B cell (primary cell): ENCODE measurements at places on chromosomes 16 and 17. TPM values are rescaled to one million over a fixed set of nuclear protein-coding genes. Genes with fewer than 3 reads are reported as not detected.

DNA sequence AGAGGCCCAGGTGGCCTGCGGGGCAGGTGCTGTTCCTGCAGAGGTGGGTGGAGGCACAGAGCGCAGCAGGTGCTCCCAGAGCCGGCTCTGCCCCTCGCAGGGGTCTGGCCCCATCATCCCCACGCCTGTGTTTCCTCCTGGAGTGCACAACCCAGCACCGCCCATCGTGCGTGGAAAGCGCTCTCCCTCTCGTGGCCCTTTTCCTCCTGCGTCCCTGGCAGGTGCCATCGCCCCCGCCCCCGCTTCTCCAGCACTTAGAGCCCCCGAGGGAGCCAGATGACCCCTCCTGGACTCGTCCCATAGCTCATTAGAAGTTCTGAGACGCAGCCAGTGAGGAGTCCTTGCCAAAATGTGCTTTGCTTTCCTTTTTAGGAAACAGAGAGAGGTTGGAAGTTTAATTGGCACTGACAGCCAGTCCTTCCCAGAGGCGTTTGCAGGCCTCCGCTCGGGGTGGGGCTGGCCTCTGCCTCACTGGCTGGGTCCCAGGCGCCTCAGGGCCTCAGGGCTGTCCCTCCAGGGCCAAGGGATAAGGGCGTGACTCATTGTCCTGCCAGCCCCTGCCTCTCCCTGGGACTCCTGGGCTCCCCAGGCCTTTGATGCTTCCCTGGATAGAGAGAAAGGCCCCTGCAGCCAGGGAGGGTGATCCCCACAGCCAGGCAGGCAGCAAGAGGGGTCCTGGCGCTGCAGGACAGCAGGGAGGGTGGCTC, 32.2 kb upstream of the CHMP6 start:
- no peaks in the 10 kb centered on the region for H3K27me3 ChIP-seq
- DNase-seq: no peak
- H3K27ac ChIP-seq: no peak overlapping the region
- no peak overlapping the region for H3K4me3 ChIP-seq
- no peaks in the 10 kb centered on the region for H3K36me3 ChIP-seq

The CA5A gene
- polyA plus RNA-seq: not detected in 2 replicates

DNA sequence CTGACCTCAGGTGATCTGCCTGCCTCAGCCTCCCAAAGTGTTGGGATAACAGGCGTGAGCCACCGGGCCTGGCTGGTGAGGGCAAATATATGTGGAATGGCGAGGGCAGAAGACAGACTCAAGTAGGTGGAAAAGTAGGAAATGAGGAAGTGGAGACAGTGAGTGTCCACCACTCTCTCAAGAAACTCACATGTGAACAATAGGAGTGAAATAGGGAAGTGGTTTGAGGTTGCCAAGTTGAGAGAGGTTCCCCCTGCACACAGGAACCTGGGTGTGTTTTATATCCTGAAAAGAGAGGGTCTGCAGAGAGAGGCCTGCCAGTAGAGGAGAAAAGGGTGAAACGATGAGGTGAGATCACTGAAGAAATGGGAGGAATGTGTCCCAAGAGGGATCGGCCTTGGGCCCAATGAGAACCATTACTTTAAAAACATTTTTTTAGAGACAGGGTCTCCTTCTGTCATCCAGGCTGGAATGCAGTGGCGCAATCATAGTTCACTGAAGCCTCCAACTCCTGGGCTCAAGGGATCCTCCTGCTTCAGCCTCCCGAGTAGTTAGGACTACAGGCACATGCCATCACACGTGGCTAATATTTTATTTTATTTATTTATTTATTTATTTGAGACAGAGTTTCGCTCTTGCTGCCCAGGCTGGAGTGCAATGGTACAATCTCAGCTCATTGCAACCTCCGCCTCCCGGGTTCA, 17.1 kb upstream of the CORO1A start:
- H3K27me3 ChIP-seq: no peaks in the 10 kb centered on the region
- no peaks in the 10 kb centered on the region for H3K36me3 ChIP-seq
- H3K4me3 ChIP-seq: peak overlapping the region; percentile 0
- H3K27ac ChIP-seq: peak overlapping the region; percentile 18
- peak; percentile 80 for DNase-seq

- DNase-seq: no peak
- H3K4me1 ChIP-seq: peaks cover 14% of the 10 kb centered on the region
- no peak overlapping the region for H3K27ac ChIP-seq
- no peak overlapping the region for H3K4me3 ChIP-seq
- no peaks in the 10 kb centered on the region for H3K36me3 ChIP-seq
Observed at GRCh38 chr17:48552466-48553189, 7.7 kb upstream of the HOXB2 start.

- H3K4me3 ChIP-seq: peak overlapping the region; percentile 94
- peaks cover 32% of the 10 kb centered on the region for H3K4me1 ChIP-seq
- no peaks in the 10 kb centered on the region for H3K27me3 ChIP-seq
- H3K36me3 ChIP-seq: peaks cover 4% of the 10 kb centered on the region
Observed at GRCh38 chr17:75778861-75779249, 5.8 kb upstream of the UNK start.

The NPIPA5 gene
- polyA plus RNA-seq: 5.2 and 21.0 TPM in 2 replicates

- H3K27ac ChIP-seq: peak overlapping the region; percentile 86
- H3K36me3 ChIP-seq: peaks cover 27% of the 10 kb centered on the region
- H3K4me3 ChIP-seq: peak overlapping the region; percentile 80
- no peaks in the 10 kb centered on the region for H3K27me3 ChIP-seq
- no peak for DNase-seq
Observed at GRCh38 chr16:2204416-2205103, 694 bp upstream of the MLST8 start.

DNA sequence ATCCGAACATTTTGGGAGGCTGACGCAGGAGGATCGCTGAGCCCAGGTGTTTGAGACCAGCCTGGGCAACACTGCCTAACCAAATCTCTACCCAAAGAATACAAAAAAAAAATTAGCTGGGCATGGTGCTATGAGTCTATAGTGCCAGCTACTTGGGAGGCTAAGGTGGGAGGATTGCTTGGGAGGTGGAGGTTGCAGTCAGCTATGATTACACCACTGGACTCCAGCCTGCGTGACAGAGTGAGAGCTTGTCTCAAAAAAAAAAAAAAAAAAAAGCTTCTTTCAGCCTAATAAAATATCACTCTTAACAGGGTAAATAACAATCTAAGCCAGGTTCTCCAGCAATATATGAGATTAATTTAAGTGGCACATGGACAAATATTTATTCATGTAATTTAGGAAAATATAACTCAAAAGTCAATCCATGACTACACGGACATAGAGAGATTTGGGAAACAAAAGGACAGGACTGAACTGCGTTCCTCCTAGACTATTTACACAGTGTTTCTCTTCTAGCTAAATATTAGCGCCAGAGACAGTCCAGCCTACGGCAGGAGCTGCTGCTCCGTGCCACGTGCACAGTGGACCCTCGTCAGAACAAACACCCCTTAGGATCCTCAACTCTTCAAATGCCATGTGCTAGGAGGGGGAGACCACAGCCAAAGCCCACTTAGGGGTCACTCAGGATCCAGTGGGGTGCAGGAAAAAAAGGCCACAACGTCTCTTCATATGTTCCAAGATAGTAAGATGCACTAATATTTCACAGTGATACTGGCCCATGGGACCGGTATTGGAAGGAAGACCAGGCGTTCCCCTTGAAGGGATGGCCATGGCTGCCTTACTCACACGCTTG, 8.7 kb downstream of the USP36 start:
- no peak overlapping the region for H3K4me3 ChIP-seq
- no peak for DNase-seq
- no peaks in the 10 kb centered on the region for H3K27me3 ChIP-seq
- peaks cover 92% of the 10 kb centered on the region for H3K36me3 ChIP-seq
- H3K4me1 ChIP-seq: no peaks in the 10 kb centered on the region

GRCh38 chr17:66281661-66282369, 20.6 kb upstream of the PRKCA start:
- no peaks in the 10 kb centered on the region for H3K27me3 ChIP-seq
- no peak for DNase-seq
- no peaks in the 10 kb centered on the region for H3K36me3 ChIP-seq
- no peaks in the 10 kb centered on the region for H3K4me1 ChIP-seq

The CIITA gene
- 632 and 717 TPM in 2 replicates for polyA plus RNA-seq

The KCNJ18 gene
- polyA plus RNA-seq: not detected in 2 replicates

The KRT12 gene
- polyA plus RNA-seq: not detected in 2 replicates

DNA sequence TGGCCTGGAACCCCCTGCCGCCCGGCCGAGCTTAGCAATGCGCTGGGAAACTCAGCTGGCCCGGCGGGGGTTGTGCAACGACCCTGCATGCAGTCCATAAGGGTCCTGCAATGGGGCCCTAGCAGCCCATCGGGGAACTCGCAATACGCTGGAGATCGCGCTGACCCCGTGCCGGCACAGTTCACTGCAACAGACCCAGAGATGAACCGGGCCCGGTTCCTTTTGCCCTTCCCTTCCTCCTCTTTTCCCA, 375 bp downstream of the SLC25A11 start:
- no peak for DNase-seq
- H3K4me3 ChIP-seq: peak overlapping the region; percentile 83
- H3K27ac ChIP-seq: peak overlapping the region; percentile 87
- no peaks in the 10 kb centered on the region for H3K27me3 ChIP-seq
- peaks cover 45% of the 10 kb centered on the region for H3K4me1 ChIP-seq
- H3K36me3 ChIP-seq: no peaks in the 10 kb centered on the region

- no peaks in the 10 kb centered on the region for H3K27me3 ChIP-seq
- DNase-seq: no peak
- H3K36me3 ChIP-seq: peaks cover 9% of the 10 kb centered on the region
- peaks cover 23% of the 10 kb centered on the region for H3K4me1 ChIP-seq
Observed at GRCh38 chr17:57637666-57638010, 107.5 kb downstream of the CCDC182 start.

- no peaks in the 10 kb centered on the region for H3K36me3 ChIP-seq
- H3K4me3 ChIP-seq: no peak overlapping the region
- no peaks in the 10 kb centered on the region for H3K27me3 ChIP-seq
- H3K27ac ChIP-seq: no peak overlapping the region
Observed at GRCh38 chr17:76599694-76600460, 14.2 kb upstream of the ST6GALNAC2 start.

- no peaks in the 10 kb centered on the region for H3K36me3 ChIP-seq
- H3K27ac ChIP-seq: no peak overlapping the region
- peaks cover 4% of the 10 kb centered on the region for H3K27me3 ChIP-seq
- DNase-seq: no peak
- no peaks in the 10 kb centered on the region for H3K4me1 ChIP-seq
- H3K4me3 ChIP-seq: no peak overlapping the region
Observed at GRCh38 chr16:10688291-10688690, 6.4 kb downstream of the TEKT5 start.

The C16orf96 gene
- 0.31 and 0.40 TPM in 2 replicates for polyA plus RNA-seq

DNA sequence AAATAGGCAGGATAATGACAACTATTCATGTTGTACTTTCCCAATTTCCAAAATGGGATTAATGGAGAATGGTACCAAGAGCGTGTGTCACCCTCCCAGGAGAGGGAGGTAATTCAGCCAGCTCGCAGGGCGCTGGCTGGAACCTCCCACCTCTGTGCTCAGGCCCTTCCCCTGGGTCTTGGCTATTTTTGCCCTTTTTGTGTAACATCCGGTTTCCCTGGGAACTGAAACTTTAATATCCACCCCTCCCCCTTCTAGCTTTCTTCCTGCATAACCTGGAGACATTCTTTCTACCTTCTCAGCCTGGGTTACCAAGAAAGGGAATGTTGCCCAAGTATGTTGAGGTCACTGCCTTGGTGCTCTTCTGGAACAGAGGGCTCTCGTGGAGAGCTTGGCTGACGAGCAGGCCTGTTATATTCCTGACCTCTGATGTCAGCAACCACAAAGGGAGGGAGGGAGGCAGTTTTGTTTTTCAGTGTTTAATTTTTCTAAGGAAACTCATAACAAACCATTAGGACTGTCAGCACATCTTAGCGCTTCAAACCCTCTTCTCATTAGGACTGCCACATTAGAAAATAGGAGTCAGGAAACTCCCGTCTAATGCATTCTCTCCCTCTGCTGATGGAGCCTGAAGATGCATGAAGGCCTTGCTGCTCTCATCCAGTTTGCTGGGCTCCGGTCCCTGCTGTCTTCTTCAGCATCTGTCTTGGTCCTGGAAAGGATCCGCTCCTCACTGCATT, 25.6 kb downstream of the ITGB3 start:
- no peaks in the 10 kb centered on the region for H3K27me3 ChIP-seq
- peak; percentile 85 for DNase-seq
- H3K36me3 ChIP-seq: no peaks in the 10 kb centered on the region
- H3K4me3 ChIP-seq: peak overlapping the region; percentile 30
- peak overlapping the region; percentile 66 for H3K27ac ChIP-seq

DNA sequence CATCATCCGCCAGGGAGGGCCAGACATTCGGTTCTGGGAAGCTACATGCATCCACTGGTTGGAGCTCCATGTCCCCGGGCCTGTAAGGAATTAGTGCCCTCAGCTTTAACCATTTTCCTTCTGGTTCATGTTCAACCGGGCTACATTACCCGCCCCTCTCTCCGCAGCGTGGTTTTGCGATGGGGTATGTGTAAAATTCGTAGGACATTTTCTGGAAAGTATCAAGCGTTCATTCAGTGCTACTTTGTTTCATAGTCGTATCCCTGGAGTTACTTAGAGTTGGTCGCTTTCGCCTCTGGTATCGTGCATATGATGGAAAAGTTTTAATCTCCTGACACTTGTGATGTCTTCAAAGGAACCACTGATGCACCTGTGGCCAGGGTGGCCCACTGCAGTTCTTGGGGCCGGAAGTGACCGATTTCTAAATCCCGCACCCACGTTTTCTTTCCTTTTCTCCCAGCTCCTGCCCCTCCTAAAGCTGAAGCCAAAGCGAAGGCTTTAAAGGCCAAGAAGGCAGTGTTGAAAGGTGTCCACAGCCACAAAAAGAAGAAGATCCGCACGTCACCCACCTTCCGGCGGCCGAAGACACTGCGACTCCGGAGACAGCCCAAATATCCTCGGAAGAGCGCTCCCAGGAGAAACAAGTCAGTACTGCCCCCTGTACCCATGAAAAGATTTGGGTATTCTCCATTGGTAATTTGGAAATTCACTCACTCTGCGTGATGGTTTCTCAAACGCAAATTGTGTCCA, 637 bp downstream of the RPL23A start:
- no peaks in the 10 kb centered on the region for H3K27me3 ChIP-seq
- peaks cover 73% of the 10 kb centered on the region for H3K4me1 ChIP-seq
- H3K36me3 ChIP-seq: no peaks in the 10 kb centered on the region

The ADAM11 gene
- 0.62 and 1.00 TPM in 2 replicates for polyA plus RNA-seq

The NOXO1 gene
- 0.30 and 1.0 TPM in 2 replicates for polyA plus RNA-seq

The LLGL2 gene
- 35.3 and 52.0 TPM in 2 replicates for polyA plus RNA-seq

GRCh38 chr16:1154887-1155331, 2.0 kb downstream of the CACNA1H start:
- H3K36me3 ChIP-seq: no peaks in the 10 kb centered on the region
- H3K27me3 ChIP-seq: peaks cover 42% of the 10 kb centered on the region
- no peak overlapping the region for H3K4me3 ChIP-seq
- no peak overlapping the region for H3K27ac ChIP-seq

The PDIA2 gene
- polyA plus RNA-seq: 0.06 and 0.07 TPM in 2 replicates

GRCh38 chr17:40415390-40415789, 2.3 kb downstream of the TOP2A start:
- H3K36me3 ChIP-seq: no peaks in the 10 kb centered on the region
- peaks cover 7% of the 10 kb centered on the region for H3K4me1 ChIP-seq
- peak; percentile 68 for DNase-seq
- no peak overlapping the region for H3K27ac ChIP-seq
- H3K4me3 ChIP-seq: no peak overlapping the region
